Activated T-cell treated with anti-CD3 and anti-CD28 coated beads for 4 hours (primary cell): ENCODE measurements at places on chromosomes 7 and 10.
A peak's percentile ranks its signal among the peaks of the same experiment; 100 is the strongest.

DNA sequence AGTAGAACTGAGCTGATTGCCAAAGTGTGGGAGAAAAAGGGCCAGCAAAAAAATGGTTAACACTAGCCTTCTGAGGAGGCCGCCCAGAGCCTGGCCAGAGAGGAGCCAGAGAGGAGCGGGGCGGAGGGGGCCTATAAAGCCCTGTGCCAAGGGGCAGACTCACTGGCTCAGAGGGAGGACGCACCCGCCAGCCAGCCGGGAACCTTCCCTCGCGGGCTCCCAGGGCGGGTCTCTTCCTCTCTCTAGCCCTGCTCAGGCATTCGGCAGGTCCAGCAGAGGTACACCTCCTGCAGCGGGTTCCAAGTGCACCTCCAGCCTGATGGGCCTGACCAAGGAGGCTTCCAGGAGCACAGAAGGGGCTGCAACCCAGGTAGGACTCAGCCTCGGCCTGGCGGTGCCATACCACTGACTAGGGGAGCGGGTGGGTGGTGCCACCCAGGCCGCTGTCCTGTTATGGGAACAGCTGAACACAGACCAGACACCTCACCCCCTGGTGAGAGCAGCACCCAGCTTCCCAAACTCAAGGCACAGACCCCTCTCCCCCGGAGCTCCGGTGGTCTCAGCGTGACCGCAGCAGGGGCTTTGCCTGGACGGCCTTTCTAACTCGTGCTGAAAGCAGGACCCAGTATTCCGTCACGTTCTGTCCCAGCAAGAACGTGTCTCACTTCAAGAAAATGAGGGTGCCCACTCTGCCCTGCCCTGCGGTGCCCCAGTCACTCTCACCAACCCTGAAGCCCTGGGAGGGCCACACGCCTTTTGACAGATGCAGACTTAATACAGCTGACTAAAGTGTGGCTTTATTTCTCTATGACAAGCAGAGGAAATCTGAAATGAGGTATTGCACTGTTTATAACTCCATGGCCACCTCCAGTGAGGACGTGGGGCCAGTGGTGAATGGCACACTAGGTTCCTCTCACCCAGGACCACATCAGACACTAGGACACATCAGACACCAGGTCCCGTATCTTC, at the start of gene GPER1:
TSS of gene GPER1 (plus strand) at position 162 of the 969 bp plus-strand sequence. CDS start 3,616 bp downstream, outside the sequence.
- DNase-seq, result no peak

- DNase-seq, result peak; percentile 13
Measured at GRCh38 chr10:112115781-112116385, 67.7 kb downstream of the GPAM start.

DNA sequence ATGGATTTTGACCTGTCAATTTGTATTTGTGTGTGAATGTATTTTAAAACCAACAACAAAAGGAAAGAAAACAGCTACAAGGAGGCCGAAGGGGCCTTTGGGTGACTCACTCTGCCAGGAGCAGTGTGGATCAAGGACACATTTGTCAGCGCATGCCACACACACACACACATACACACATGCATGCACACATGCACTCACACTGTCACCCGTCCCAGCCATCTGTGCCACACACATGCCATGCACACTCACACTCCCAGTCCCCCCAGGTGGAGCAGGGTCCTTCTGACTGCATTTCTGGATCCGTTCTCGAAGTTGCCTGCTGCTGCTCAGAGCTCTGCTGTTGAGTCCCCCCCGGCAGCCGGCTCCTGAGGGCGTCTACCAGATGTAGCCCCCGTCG, 26.0 kb downstream of the SPOCK2 start:
- no peak for DNase-seq

GRCh38 chr10:22673785-22674572, 40.4 kb downstream of the PIP4K2A start:
- DNase-seq, result no peak

DNA sequence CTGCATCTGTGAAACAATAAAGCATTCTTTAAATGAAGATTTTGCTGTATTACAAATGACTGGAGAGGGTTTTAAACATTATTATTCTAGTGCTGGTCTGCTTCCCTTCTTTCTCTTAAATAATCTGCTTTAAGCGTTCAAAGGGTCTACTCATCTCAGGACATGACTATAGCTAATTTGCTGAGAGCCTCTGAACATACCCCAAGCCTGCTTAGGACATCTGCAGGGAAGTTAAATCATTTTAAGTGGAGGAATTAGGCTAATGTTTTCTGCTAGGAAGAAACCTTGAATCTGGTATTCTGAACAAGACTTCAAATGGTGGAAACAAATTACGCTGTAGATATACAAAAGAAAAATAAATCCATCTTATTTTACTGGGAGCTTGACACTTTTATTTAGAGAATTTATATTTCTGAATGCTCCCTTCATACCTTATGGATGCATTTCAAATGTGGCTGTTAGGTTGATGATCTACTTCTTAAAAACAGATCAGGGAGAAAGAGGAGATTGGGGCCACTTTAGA, 124.4 kb upstream of the ITGB1 start:
- no peak for DNase-seq

DNA sequence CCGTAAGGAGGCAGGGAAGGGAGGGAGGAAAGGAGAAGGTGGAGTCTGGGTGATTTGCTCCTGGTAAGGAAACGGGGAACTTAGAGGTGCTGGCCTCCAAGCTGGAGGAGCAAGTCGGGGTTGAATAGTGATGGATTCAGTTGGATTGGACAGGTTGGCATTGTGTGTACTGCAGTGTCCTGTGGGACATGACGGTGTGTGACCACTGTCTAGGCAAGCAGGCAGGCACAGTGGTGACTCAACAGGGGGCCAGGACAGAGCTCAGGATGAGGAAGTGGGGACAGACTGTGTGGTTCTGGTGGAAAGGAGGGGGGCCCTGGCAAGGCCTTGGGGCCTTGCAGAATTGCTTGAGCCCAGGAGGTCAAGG, 48.8 kb downstream of the COL26A1 start:
- DNase-seq, result no peak

DNA sequence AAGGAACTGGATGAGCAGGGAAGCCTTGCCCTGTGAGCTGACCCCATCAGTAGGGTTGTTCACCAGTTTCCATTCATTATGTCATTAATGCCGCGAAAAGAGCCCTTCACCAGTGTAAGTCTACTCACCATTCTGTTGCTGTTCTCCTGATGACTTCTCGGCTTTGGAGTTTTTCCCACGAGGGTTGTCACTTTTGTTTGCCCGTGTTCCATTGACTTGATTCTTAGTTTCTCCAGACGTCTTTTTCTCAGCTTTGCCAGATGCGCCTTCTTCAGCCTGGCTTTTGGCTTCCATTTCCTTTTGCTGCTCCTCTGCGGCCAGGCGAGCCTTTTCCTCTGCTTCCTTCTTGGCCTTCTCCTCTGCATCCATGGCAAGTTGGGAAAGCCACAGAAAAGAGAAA, 128.8 kb downstream of the PPP1R17 start:
- no peak for DNase-seq

- DNase-seq, result no peak
Measured at GRCh38 chr10:51937308-51938140, 238.1 kb upstream of the CSTF2T start.

- no peak for DNase-seq
Measured at GRCh38 chr7:23105086-23105643, 420 bp upstream of the KLHL7 start.

- no peak for DNase-seq
Measured at GRCh38 chr7:137609500-137609899, 237.3 kb downstream of the DGKI start.

GRCh38 chr10:48957361-48958151, 17.9 kb upstream of the LRRC18 start:
- no peak for DNase-seq

DNA sequence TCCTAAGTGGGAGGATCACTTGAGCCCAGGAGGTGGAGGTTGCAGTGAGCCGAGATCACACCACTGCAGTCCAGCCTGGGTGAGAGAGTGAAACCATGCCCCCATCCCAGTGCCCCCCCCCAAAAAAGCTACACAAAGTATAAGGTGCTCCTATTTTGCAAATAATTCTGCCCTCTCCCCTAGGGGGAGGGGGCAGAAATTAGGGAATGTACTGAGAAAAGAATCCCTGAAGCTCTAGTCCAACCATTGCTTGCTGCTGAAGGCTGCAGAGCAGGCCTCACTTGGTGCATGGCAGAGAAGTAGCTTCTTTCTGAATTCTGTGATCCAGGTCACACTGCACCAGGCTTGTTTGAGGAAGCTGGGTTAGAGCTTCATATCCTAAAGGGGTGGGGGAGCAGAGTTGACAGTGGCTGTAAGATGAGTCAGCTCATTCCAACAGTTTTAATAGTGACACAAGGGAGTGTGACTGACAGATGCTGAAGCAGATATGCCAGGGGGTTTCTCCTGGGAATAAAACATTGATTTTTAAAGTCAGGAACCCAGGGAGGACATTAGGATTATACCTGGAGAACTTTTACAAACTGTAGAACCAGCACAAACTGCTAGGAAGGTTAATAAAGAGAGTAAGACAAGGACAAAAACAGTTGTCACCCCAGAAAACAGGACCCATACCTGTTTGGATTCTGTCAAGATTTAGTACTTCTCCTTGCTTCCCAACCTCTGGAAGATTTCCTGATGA, 32.8 kb upstream of the STRIP2 start:
- DNase-seq, result no peak
